ENCODE measurements at places on chromosomes 4 and X.

DNA sequence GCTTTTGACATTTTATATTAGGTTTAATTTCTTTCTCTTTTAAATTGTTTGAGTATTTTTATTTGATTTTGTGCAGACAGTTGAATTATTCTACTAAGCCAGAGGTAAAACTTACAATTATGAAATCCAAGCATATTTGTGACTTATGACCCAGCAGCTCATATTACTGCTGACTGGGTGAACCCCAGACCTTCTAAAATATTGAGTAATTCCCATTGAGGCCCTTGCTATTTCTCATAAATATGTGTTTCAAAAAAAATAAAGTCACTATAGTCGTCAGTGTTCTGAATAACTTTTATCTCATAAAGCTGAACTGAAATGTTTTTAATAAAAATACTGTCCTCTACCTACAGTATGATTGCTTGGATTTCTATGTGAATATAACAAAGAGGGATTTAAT is 303.1 kb downstream of the IQCM start:
- no peak for DNase-seq

GRCh38 chr4:41619161-41619560 is 81.2 kb downstream of the LIMCH1 start:
- no peak for DNase-seq

GRCh38 chrX:54807524-54808108 is at the start of gene MAGED2:
Gene MAGED2 (plus strand): TSS chrX:54807745. CDS start chrX:54809332, 1,587 bp downstream.
- peak; percentile 26 for DNase-seq

DNA sequence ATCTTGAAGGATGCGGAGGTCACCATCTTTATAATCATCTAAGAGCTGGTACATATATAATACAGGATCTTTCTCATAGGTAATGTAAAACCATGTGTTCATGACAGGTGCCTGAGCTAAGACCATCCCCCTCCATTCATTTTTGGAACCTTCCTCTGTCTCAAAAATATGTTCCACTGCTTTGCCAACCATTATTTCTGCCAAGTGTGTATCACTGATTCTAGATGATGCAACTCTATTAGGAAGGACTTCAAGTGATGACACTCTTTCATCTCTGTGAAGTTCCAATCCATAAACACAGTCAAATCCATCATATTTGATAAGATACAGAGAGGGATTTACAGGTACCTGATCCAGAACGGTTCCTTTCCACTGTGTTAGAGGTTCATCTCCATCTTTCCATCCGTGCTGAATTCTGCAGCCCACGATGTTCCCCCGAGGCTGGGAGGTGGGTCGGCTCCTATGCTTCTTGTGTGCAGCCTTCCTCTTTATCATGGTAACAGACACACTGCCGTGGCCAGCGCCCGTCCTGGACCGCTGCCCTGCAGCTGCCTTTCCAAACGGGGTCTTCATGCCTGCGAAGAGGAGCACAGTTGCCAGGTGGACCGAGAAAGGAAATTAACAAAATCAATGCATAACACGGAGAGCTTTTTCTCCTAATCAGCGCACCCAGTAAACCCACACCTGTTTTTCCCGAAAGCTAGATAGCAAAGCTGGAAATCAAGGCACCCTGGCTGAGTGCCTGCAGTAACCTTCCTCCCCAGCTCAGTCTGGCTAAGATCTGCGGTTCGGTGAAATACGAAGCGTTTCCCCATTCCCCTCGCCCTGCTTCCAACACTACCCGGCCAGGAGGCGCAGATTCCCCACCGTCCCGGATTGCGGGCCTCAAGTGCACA is 718 bp downstream of the SPIN3 start:
- no peak for DNase-seq

GRCh38 chr4:85722401-85722800 is 247.5 kb downstream of the ARHGAP24 start:
- DNase-seq: no peak

GRCh38 chrX:20393944-20394343 is 127.2 kb upstream of the RPS6KA3 start:
- no peak for DNase-seq

Data from stimulated activated CD8-positive, alpha-beta memory T cell treated with anti-CD3 and anti-CD28 coated beads, Interleukin-4, amount 100 ng/mL, for 1 hour (primary cell).